Mammary epithelial cell (primary cell): ENCODE measurements at places on chromosomes 5 and 9.

GRCh38 chr9:100084734-100085133 lies 14.1 kb downstream of the ERP44 start:
- no peak for DNase-seq

GRCh38 chr9:126058011-126058531 lies 268.6 kb upstream of the MVB12B start:
- no peak for DNase-seq

DNA sequence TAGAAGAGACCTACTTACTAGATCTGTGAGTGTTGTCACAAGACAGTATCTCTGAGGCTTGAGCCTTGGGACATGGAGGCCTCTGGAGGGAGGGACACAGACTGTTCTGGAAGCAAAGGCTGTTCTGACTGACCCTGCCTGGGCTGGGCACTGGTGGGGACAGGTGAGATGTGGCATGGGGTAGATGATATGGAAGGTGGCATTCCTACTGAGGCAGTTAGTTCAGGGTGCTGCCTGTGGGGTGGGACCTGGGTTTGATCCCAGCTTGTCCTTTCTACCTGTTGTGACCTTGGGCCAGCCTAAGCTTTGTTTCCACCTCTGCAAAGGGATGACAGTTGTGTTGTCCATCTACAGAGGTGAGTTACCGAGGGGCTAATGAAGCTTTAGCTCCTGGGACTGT lies 140.2 kb downstream of the C9orf50 start:
- no peak for DNase-seq

GRCh38 chr5:39469777-39470415 lies 45.1 kb upstream of the DAB2 start:
- no peak for DNase-seq

- no peak for DNase-seq
Measured at GRCh38 chr5:122150215-122150614, 20.9 kb downstream of the ZNF474 start.
